ENCODE measurements at places on chromosomes 16 and 17. TPM values are rescaled to one million over a fixed set of nuclear protein-coding genes. Genes with fewer than 3 reads are reported as not detected.

DNA sequence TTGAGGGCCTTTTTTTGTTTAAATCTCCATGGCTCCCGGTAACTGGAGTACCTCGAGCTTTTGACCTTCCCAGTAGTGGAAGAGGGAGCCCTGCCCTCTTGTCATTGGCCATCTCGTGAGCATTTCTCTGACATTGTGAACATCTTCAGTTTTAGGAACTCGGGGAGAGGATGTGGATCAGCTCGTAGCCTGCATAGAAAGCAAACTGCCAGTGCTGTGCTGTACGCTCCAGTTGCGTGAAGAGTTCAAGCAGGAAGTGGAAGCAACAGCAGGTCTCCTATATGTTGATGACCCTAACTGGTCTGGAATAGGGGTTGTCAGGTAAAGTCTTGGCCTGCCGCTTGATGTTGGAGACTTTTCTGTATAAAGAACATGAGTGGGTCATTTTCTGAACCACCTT, 24.3 kb downstream of the NTAN1 start:
- DNase-seq: no peak

DNA sequence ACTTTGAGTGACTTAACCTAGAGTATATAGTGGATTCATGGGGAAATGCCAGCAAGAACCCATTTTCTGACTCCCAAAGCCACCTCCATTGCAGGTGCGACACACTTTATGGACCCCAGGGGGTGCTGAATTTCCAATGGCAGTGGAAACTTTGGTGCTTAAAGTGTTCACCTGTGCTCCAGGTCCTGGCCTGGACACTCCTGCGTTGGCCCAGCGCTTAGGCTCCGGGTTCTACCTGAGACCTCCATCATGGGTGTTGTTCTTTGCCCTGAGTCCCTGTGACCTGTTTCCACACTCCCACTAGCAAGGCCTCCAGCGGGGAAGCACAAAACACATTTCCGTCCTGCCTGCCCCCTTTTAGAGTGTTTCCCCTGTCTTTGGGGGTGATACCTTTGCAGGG, 3.0 kb downstream of the CCNF start:
- DNase-seq: no peak

DNA sequence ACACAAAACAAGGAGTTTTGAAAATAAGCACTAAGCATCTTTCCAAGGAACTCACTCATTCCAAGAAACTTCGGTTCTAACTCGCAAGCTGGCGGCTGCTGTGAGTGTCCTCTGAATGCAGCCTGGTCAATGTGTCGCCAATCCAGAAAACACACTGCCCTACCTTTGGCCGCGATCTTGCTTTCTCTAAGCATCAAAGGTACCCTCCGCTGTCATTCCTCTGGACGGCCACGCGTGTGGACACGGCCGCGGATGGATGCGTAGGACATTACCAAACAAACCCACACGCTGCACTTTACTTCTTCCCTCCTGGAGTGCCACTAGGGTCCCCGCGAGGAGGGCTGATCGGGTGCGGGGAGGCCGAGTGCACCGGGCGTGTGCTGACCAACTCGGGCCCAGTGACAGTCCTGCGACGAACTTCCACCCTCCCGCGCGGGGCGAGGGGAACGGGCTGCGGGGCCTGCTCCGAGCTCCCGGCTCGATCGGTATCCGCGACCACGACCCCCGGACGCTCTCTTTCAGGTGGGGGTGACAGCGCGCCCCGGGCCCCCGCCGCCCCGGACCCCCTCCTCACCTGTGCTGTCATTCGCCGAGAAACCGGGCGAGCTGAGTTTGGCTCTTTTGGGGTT, 1.1 kb downstream of the CREBBP start:
- no peak for DNase-seq

GRCh38 chr17:79936050-79936449, 96.8 kb upstream of the CBX4 start:
- DNase-seq: no peak

GRCh38 chr17:75010683-75011400, 1.6 kb upstream of the MRPL58 start:
- DNase-seq: no peak

DNA sequence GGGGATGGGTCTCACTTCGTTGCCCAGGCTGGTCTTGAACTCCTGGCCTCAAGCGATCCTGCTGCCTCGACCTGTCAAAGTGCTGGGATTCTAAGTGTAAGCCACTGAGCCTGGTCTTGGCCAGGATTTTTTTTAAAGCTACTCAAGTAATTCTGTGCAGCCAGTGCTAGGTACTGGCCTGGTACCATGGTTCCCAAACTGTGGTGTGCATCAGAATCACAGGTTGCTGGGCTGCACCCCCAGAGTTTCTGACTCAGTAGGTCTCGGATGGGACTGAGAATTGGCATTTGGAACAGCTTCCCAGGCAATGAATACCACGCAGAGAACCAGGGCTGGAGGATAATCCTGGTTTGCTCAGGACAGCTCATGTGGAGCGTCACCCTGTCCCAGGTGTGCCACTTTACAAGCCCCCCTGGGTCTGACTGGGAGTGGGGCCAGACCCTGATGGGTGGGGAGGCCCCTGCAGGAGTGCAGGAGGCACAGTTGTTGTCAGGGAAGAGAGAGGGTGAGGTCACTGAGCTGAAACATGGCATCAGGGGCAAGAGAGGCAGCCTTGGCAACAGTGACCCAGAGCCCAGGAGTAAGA, 10.7 kb upstream of the MRPS23 start:
- no peak for DNase-seq

DNA sequence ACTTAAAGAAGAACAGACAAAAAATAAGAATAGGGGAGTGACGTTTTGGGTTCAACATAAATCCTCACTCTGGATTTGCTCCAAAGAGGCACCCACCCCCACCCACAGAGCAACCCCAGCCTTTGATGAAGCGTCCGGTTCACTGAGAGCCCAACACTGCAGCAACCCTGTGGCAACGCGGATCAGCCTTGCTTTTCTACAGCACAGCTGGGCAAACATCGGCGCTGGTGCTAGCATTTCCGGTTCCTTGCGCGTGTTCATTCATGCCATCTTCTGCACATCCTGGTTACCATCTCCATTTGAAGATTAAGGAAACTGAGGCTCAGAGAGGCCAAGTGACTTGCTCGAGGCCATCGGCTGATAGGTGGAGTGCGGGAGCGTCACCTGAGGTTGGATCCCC, 8.7 kb upstream of the GINS2 start:
- DNase-seq: no peak

- no peak for DNase-seq
These were observed 133.3 kb downstream of the PARN start for GRCh38 chr16:14496786-14497185.

DNA sequence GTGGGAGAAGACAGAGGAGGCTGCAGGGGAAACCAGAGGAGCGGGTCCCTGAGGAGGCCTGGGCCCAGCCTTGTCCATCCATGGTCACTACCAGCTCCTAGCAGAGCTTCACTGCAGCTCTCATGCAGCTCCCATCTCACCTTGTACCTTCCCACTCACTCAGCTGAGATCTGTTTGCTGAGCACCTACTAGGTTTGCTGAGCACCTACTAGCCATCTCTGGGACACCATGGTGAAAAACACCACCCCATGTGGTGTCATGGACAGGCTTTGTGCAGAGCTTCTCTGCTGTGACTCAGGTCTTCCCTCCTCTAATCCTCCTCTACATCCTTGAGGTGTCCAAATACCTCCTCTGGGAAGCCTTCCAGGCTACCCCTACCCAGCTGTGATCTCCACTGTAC, 58.6 kb downstream of the ENGASE start:
- no peak for DNase-seq

DNA sequence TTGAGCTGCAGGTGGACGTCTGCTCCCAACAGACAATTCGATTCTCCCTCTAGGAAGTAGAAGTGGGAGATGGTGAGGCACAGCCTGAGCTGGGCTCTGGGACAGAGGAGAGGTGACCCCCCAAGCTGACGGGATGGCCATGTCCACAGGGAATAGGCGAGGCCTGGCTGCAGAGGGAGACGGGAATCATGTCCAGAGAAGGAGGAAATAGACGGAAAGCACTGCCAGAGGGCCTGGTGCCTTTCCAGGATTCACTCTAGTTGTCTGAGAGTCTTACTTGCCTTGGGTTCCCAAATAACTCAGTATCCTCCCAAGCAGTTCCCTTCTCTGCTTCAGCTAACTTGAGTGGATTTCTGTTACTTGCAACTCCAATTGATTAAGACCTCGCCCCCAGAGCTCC, 4.3 kb upstream of the CRISPLD2 start:
- DNase-seq: no peak

- DNase-seq: no peak
These were observed 267.8 kb downstream of the PMP22 start for GRCh38 chr17:14997290-14997689.

DNA sequence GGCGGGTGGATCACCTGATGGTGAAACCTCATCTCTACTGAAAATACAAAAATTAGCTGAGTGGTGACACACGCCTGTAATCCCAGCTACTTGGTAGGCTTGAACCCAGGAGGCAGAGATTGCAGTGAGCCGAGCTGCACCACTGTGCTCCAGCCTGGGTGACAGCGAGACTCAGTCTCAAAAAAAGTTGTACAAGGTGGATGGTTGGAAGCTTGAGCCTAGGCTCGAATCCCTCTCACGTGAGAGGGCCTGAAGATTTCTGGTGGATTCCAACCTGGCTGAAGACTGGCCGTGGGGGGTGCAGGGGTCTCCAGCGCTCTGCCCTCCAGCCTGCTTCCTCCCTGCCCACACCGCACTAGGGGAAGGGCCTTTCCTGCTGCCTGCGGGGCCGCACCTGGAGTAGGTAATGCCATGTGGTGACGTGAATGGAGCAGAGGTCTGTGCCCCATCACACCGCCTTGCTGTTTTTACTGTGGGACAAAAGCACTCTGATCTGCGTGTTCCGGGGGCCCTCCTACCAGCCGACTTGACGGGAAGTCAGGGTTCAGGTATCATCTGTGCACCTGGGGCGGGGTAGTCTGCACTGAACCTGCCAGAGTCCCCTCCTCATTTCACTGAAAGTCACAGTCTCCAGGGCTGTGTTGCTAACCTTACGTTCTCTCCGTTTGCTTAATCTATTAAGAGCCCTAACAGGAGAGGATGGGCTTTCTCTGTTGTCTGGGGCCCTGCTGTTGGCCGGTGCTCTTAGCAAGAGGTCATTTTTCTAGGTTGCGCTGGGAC, 4.2 kb downstream of the RPL13 start:
- DNase-seq: no peak

GRCh38 chr17:66755101-66755943, 79.6 kb upstream of the CACNG5 start:
- DNase-seq: no peak

DNA sequence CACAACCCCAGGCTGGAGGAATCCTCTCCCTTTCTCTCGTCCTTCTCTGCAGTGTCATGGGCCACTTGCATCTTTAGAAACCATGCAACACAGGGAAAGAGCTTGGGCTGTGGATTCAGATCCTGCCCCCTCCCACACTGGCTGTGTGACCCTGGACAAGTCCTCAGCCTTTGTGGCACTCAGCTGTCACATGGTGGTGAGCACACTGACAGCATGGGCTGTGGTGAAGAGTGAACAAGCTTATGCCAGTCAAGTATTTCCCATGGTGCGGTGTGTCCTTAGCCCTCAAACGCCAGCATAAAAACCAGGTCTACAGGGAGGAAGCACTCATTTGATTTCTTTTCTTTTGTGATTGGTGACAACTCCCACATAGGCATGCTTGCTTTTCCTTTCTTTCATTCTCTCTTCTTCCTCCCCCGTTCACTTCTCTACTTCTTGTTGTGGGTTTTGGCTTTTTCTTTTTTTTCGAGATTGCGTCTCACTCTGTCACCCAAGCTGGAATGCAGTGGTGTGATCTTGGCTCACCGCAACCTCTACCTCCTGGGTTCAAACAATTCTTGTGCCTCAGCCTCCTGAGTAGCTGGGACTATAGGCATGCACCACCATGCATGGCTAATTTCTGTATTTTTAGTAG, 314.2 kb downstream of the CPPED1 start:
- no peak for DNase-seq

DNA sequence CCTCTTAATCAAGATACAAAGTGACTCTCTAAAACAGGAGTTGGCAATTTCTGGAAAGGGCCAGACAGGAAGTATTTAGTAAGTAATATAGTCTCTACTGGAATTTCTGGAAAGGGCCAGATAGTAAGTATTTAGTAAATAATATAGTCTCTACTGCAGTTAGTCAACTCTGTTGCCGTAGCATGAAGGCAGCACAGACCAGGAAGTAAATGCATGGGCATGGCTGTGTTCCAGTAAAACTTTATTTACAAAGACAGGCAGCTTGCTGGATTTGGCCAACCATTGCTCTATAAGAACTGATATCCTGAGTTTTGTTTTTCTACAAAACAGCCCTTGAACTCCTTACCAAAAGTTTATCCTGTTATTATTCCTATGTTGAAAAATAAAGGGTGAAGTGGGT, 16.9 kb downstream of the LDAF1 start:
- DNase-seq: no peak

DNA sequence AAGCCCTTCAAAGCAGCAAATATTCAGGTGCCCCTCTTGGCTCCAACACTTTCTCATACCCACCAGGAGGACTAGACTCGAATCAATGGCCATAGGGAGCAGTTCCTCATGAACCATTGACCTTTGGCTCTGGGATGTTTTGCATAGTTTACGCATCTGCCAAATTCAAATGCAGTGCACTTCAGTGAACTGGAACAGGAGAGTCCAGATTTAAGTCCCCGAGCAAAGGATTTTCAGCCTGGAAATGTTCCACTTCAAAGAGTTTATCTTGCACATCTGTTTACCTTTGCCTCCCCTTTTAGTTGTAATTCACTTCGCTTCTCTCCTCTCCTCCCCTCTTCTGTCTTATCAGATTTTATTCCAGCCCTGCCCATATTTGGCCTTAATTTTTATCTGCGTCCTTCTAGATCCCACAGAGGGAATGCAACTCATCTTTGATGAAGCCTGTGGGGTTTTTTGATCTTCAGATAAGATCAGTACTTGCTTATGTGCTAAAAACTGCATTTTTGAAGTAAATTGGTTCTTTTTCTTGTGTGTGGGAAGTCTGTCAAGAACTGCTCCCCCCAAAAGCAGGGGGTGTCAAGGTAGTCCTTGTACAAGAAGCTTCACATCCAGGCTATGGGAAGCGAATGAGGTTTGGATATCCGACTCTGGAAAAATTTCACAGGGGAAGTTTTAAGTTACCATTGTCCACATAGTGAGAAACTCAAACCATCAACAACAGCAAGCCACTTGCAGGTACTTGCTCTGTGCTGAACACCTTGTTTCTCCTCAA, 281.6 kb downstream of the RBFOX1 start:
- no peak for DNase-seq

CLEC3A gene
- not detected for polyA plus RNA-seq

TAF1C gene
- 7.2 TPM for polyA plus RNA-seq

VTN gene
- polyA plus RNA-seq: not detected

LLGL2 gene
- 11.6 TPM for polyA plus RNA-seq

RAD51D gene
- 17.0 TPM for polyA plus RNA-seq

NARF gene
- 87.0 TPM for polyA plus RNA-seq

CRYM gene
- polyA plus RNA-seq: 4.5 TPM

PPP1R9B gene
- polyA plus RNA-seq: 0.55 TPM

IRF8 gene
- polyA plus RNA-seq: 659 TPM

ST6GALNAC2 gene
- polyA plus RNA-seq: 0.27 TPM

KRT33A gene
- polyA plus RNA-seq: not detected

C1QTNF8 gene
- polyA plus RNA-seq: not detected

PRKCB gene
- polyA plus RNA-seq: 241 TPM

CCL23 gene
- polyA plus RNA-seq: not detected

All from naive B cell (primary cell).